ENCODE measurements at places on chromosomes 1 and 21. TPM values are rescaled to one million over a fixed set of nuclear protein-coding genes. Genes with fewer than 3 reads are reported as not detected.

Gene CYYR1
- 19.4 TPM for total RNA-seq

Gene ESPN
- 0.60 TPM for total RNA-seq

Gene FAM78B
- 2.0 TPM for total RNA-seq

Gene CAMK1G
- total RNA-seq, result not detected

Data from tibial nerve (tissue), 4 donors.